Diencephalon (tissue), 1 donor: ENCODE measurements at places on chromosomes 1 and 21. TPM values are rescaled to one million over a fixed set of nuclear protein-coding genes. Genes with fewer than 3 reads are reported as not detected.

Gene SYCP1
- not detected for total RNA-seq

Gene NDUFV3
- 33.7 TPM for total RNA-seq

Gene RHD
- 0.92 TPM for total RNA-seq

Gene SEC16B
- total RNA-seq: 1.2 TPM

Gene CAMK1G
- total RNA-seq: 4.4 TPM

Gene RAB25
- total RNA-seq: not detected

Gene CCDC185
- 0.23 TPM for total RNA-seq

Gene DCLRE1B
- 7.2 TPM for total RNA-seq

Gene KCNJ15
- total RNA-seq: under 0.01 TPM

Gene FBLIM1
- 13.1 TPM for total RNA-seq

Gene PCBP3
- total RNA-seq: 13.8 TPM

Gene MYCL
- total RNA-seq: 8.8 TPM

Gene TMEM35B
- 7.8 TPM for total RNA-seq

Gene WNT3A
- not detected for total RNA-seq

Gene PAX7
- total RNA-seq: 0.92 TPM

Gene SPRR2G
- total RNA-seq: not detected

Gene DPT
- total RNA-seq: not detected

Gene ERICH3
- total RNA-seq: 20.3 TPM

Gene RGS13
- 1.2 TPM for total RNA-seq

Gene TNNI3K
- total RNA-seq: 7.2 TPM

Gene ZRANB2
- 94.1 TPM for total RNA-seq

Gene RNU1-4
- under 0.01 TPM for total RNA-seq

Gene UBE2U
- total RNA-seq: not detected

Gene ZYG11B
- 161 TPM for total RNA-seq

Gene PRDM2
- 30.4 TPM for total RNA-seq

Gene FAAH
- 26.8 TPM for total RNA-seq

Gene TNFAIP8L2
- total RNA-seq: 2.3 TPM
